GM23338 (cell line): ENCODE measurements at places on chromosomes 2 and 18.
A peak's percentile ranks its signal among the peaks of the same experiment; 100 is the strongest.

DNA sequence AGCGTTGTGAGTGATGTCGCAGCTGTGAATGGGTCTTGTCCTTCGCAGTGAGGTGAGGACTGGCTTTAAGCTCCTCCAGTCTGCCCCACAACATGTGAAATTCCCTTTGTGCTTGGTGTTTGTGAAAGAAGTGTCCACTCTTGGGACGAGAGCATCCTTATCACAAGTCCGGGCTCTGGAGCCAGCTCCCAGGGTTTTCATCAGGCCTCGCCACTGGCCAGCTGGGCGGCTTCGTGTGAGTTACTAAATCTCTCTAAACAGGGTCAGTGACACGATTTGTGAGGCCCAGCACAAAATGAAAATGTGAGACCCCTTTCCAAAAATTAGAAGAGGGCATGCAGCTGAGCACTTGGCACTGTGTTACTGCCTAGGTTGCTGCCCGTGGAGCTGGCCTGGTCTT lies 115.9 kb downstream of the VAPA start:
- no peak for DNase-seq

DNA sequence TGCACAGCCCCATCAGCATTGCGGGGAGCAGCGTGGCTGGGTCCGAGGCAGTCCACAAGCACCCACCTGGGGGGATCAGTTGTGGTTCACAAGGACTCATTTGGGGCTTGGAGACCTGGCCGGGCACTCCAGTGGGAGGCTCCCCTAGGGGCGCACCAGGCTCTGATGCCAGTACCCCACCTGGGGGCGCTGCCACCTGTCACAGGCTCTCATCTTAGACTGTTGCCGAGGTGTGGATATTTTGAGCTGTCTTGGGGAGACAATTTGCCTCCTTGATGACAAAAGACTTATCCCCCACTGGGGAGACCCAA lies 3.0 kb downstream of the ADRA2B start:
- DNase-seq = peak; percentile 57

DNA sequence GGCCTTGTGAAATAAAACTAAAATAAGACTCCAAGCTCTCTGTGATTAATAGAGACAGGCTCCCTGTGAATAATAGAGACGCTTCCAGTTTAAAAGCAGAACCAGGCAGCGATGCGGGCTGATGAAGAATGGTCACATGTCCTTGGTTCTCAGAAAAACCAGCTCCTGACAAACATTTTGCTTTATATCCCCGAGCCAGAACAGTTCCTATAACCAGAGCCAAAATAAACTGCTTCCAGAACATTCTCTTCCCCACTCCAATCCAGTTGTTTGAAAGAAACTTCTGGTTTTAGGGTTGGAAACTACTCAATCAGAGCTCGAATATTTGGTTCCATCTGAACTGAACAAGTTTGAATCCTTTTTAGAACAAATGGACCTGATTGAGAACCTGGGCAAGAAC lies 213.7 kb downstream of the TSN start:
- no peak for DNase-seq

GRCh38 chr2:155770516-155770915 lies 562.0 kb downstream of the NR4A2 start:
- DNase-seq = no peak
